ENCODE measurements at places on chromosomes 1 and 21.

DNA sequence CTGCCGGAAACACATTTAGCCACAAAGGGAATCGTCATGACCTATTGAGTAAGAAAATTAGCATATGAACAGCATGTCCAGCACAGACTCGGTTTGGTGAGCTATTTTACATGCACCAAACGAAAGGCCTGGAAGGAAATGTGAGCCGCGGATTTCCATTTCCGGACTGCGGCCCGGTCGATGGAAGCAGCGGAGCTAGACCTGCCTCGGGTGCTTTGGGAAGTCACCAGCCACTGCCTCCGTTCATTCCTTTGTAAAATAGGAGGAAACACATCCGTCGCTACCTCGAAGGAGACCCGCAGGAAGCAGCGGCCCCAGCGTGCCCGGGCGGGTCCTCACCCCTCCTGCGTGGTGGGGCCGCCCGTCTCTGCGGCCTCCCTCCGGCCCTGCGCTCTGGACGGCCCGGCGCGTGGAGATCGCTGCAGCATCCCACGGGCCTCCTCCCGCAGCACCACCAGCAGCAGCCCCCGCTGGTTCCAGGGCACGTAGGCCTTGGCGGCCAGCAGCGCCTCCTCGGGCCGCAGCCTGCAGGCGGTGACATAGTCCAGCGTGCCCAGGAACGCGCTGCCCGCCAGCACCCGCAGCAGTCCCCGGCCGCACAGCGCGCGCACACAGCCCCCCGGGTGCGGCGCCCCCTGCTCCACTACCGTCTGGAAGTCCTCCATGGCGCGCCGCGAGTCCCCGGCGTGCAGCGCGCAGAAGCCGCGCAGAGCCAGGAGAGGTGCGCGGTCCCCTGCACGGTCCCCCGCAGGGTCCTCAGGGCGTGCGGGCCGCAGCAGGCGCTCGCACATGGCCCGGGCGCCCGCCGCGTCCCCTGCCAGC lies 12.1 kb downstream of the TTC34 start:
- no peak for DNase-seq

DNA sequence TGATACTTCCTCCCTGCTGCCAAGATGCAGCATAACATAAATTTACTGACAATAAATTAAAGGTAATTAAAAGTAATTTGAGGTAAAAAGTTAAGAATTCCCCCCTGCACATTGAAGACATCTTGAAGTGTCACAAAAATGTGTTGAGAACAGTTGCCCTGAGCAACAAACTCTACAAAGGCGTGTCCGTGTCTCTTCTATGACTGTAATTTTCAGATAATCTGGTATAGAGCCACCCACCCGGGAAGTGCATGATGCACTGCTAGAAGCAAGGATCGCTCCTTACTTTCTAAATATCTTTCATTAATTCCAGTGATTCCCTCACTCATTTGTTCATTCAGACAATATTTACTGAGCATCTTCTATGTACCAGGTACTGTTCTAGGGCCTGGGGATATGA lies 11.0 kb upstream of the CASQ1 start:
- DNase-seq = no peak

DNA sequence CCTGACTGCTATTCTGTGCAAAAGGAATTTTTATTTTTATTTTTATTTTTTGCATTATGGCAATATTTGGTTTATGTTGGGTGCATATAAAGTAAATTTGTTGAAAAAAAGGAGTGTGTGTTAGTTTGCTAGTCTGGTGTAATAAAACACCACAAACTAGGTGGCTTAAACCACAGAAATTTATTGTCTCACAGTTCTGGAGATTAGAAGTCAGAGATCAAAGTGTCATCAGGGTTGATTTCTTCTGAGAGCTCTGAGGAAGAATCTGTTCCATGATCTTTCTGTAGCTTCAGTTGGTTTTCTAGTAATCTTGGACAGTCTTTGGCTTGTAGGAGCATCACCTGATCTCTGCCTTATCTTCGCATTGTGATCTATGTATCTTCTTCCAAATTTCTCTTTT lies 6.5 kb downstream of the SLC30A7 start:
- no peak for DNase-seq

GRCh38 chr1:170675865-170676264 lies 11.9 kb downstream of the PRRX1 start:
- no peak for DNase-seq

DNA sequence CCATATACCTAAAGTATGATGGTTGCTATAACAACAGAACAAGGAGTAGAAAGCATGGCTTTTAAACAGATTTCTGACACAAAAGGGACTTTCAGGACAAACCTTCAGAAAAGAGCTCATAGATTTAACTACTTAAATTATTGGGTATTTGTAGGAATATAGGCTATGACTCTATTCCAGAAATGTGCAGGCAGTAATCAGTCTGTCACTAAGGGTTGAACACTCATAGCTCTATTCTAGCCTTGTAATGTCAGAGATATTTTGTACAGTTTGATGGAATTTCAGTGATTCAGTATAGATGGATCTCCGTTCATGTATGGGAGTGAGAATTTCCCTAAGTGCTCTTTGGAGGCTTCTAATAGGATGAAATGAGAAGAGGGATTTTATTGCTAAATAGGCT lies 82.8 kb downstream of the EXTL2 start:
- no peak for DNase-seq

GRCh38 chr1:161720956-161721737 lies at the start of gene FCRLB:
FCRLB (plus strand) TSS chr1:161721544; CDS start chr1:161722673, 1,129 bp downstream.
- DNase-seq = no peak

DNA sequence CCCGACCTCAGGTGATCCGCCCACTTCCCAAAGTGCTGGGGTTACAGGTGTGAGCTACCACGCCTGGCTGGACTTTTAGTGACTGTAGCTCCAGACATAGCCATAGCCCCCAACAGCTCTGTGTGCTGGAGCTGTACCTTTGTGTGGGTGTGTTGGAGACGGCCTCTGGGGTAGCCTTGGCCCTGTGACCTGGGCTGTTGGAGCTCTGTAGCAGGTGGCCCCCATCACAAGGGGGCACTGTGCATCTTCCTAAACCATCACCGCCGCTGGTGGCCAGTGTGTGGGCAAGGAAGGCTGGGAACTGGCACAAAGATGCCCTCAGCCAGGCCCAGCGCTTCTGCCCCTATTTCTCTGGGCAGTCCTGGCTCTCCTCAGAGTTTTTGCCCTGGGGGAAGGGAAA lies 38.4 kb upstream of the FOXO6 start:
- peak; percentile 25 for DNase-seq

- DNase-seq = no peak
Observed at GRCh38 chr1:70164350-70164749, 41.0 kb downstream of the LRRC40 start.

DNA sequence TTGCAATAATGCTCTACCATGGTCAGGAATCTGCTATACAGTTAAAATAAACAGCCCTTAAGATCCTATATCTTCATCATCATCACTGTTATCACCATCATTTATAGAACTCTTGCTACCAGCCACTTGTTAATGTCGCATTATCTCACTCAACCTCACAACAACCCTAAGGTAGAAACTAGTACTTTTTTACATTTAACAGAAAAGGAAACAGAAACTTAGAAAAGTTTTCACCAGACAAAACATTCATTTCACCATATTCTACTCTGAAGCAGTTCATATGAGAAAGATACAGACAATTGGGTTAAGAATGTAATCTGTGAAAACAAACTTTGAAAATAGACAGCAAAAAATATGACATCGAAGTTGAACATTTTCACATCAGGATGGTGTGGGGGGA lies 262.6 kb downstream of the ATG4C start:
- DNase-seq = no peak

DNA sequence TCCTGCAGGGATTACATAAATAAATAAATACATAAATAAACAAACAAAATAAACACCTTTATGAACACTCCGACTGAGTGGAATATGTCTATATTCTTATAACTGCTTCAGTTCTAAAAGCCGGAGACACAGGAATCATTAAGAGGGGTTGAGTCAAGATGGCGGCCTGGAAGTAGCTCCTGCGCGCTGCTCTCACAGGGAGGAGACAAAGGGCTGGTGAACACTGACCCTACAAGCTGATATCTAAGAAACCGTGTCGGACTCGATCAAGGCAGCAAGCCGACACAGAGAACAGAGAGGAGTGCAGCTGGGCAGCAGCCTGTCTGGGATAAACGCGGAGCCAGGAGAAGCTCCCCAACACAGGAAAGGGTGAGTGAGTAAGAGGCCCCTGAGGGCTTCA lies 1098.6 kb upstream of the NCAM2 start:
- no peak for DNase-seq

DNA sequence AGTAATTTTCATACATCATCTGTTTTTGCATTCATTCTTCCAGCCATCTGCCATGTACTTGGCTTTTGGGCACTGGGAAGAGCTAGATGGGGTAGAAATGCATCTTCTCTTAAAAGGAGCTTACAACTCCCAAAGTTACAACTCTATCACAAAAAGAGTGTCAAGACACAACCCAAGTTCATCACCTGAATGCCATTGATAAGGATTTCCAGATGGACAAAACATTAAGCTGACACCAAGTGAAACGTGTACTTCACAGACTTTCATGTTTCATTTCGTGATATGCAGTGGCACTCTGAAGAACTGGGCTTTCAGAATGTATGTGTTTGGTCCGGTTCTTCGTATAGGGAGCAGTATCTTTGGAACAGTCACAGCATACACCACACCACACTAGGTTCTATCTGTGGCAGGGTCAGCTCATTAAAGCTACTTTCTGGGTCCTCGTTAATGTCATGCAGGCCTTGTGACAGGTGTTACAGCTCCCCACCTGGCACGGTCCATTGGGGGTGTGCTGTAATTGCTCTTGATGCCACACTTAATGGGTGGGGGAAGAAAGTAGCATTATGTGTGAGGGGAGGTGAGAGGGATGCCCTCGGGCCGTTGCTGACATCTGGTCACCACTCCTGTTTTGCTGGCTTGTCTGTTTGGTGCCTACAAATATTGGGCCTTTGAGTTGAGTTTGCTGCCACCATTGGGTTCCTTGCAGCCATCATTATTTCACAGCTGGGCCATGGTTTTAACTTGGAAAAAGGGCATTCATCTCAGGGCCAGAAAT lies 164.9 kb downstream of the NFIA start:
- no peak for DNase-seq

DNA sequence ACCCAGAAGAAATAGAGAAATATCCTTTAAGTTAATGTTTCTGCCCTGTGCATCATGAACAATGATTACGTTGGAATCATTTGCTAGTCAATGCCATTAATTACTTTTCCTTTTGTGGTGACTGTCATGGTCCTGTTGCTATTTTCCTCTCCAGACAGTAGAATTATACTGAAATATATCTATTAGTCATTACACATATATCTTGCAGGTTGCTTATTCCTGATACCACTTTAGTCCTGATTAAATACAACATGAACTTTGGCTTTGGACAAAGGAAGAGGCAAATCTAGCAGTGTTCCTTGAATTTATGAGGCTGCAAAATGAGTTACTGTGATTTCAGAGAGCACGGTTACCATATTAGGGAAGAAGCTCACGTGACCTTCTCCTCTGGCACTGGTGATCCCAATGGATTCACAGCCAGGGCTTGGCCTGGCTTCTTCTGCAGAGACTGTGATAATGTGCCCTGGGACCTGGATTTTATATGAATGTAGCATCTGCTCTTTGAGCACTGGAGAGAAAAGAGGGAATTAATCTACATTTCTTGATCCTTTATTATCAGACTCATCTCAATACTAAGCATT lies 12.4 kb upstream of the KRTAP19-8 start:
- DNase-seq = no peak

- DNase-seq = no peak
Observed at GRCh38 chr1:32703479-32704291, 1.1 kb upstream of the SYNC start.

- DNase-seq = no peak
Observed at GRCh38 chr1:116740746-116741145, 13.5 kb upstream of the CD2 start.

DNA sequence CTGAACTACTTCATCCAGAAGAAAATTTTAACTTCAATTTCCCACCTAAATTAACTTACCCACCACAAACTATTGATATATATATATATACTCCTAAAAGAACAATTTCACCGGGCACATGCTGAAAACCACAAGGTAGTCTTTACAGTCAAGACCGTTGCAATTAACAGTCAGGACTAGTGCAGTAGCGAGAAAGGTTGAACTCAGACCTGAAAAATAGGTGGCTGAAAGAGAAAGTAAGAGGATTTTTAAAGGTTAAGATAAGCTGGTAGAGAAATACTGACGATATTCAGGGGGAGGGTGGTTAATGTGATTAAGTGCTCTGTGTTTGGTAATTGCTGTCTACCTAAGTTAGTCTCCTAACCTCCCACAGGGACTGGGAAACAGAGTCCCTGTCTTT lies 1153.5 kb upstream of the TMPRSS15 start:
- DNase-seq = no peak

GRCh38 chr21:40696246-40696645 lies 150.7 kb downstream of the DSCAM start:
- no peak for DNase-seq

GRCh38 chr1:22884806-22885530 lies 87.7 kb downstream of the LACTBL1 start:
- peak; percentile 29 for DNase-seq

DNA sequence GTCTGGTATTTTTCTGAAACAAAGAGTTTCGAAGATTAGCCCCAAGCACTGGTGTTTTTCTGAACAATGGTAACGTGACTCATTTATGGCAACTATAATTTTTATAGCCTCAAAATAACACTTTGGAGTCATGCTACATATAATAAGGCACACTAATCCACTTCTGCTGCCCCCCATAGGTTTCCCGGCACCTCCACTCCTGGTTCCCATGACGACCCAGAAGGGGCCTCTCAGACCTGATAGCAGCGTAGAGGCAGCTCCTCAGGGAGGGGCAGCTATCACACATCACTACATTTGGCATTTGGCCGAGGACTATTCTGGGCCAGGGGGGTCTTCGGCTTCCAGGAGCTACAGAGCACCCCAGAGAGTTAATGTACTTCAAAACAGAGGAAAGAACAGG lies 23.3 kb downstream of the CAPN8 start:
- no peak for DNase-seq

GRCh38 chr21:42236014-42236413 lies 17.1 kb downstream of the ABCG1 start:
- DNase-seq = no peak

DNA sequence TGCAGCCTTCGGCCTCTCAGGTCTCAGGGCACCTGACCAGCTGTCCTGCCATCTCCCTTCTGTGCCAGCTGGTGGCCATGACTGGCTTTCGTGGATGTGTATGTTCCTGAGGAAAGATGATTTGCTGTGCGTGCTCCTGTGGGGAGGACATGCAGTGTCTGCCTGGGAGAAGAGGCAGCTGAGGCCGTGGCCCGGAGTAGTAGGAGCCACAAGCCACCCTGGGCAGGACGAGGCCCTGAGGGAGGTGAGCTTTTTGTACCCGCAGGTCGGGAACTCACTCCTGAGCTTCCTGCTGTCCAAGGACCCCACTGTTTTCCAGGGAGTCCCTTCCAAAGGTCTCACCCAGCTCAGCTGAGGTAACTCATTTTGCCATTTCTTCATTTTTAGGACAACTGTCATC lies 58.5 kb downstream of the PIK3CD start:
- DNase-seq = no peak

Measured in CD4-positive, alpha-beta T cell treated with Interleukin-12 subunit alpha and Interleukin-12 subunit beta, for 1 hour (primary cell).